Stimulated activated CD8-positive, alpha-beta memory T cell treated with anti-CD3 and anti-CD28 coated beads, Interleukin-15, amount 100 ng/mL, for 1 hour (primary cell): ENCODE measurements at places on chromosomes 1 and 21.

- no peak for DNase-seq
Observed at GRCh38 chr1:33007190-33008050, 29.3 kb downstream of the AK2 start.

DNA sequence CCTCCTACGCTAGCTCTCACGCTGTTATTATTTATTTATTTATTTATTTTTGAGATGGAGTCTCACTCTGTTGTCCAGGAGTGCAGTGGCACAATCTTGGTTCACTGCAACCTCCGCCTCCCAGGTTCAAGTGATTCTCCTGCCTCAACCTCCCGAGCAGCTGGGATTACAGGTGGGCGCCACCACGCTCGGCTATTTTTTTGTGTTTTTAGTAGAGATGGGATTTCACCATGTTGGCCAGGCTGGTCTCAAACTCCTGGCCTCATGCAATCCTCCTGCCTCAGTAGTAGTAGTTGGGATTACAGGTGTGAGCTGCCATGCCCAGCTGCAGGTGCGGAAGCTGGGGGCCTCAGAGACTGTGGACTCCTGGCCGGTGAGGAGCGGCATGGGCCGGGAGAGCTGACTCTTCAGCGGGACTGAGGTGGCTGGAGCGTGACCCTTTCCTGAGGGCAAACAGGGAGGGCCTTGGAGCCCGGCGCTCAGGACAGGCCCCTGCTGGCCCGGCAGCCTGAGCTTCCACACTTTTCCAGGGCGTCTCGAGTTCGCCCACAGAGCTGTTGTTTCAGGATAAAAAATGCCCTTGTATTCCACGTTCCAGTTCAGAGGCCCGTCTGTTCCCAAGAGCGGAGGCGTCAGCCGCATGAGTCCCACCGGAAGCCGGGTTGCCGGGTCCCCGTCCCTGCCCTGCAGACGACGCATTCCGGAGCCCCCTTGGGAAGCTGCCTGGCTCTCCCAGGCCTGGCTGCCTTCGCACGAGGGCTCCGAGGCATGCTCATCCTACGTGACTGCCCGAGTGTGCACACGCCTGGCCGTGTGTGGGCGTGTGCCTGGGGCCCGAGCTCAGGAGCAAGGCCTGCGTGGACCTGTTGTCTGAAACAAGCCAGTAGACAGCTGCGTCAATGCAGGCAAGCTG lies 126.2 kb downstream of the SIK1 start:
- DNase-seq, result no peak

GRCh38 chr1:35345439-35345981 lies 77.0 kb downstream of the ZMYM4 start:
- DNase-seq, result no peak

DNA sequence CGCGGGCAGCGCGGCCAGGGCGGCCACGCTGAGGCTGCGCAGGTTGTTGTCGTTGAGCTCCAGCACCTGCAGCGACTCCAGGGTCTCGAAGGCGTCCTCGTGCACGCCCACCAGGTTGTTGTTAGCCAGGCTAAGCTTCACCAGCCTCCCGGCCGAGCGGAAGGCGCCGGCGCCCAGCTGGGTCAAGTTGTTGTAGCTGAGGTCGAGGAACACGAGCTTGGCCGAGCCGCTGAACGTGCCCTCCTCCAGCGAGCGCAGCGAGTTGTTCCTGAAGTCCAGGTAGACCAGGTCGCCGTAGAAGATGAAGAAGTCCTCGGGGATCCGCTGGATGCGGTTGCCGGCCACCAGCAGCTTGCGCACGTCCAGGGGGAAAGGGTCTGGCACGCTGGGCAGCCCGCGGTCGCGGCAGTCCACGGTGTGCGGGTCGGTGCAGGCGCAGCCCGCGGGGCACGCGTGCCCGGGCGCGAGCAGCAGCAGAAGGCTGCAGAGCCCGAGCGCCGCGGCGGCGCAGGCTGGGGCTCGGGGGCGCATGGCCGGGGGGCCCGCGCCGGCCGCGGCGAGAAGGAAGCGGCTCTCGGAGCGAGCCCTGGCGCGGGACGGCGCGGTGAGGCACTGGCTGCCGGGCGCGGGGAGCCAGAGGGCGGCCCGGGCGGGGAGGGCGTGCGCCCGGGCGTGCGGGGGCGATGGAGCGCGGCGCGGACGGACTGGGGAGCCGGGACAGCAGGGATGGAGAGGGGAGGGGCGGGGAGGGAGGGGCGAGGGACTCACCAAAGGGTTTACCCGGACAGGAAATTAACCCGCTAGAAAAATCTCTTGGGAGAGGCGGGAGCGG lies 524 bp downstream of the LRRC38 start:
- no peak for DNase-seq

GRCh38 chr1:46557403-46557802 lies 6.0 kb upstream of the KNCN start:
- DNase-seq, result no peak

DNA sequence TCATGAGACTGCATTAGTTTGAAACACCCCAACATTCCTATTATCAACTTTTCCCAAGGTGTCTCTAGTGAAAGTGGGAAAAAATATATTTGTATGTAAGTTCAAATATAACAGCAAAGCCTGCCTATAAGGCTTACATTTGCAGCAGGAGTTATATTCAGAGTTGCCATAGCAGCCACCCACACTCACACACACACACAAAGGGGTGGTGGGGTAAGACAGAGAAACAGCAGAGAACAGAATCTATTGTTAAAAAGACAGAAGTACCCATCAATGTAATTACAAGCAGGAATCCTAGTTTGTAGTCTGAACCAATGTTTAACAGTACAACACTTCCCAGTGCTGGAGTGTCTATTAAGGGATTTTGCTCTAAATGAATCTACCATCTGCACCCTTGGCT lies 55.0 kb downstream of the PLPPR5 start:
- no peak for DNase-seq

DNA sequence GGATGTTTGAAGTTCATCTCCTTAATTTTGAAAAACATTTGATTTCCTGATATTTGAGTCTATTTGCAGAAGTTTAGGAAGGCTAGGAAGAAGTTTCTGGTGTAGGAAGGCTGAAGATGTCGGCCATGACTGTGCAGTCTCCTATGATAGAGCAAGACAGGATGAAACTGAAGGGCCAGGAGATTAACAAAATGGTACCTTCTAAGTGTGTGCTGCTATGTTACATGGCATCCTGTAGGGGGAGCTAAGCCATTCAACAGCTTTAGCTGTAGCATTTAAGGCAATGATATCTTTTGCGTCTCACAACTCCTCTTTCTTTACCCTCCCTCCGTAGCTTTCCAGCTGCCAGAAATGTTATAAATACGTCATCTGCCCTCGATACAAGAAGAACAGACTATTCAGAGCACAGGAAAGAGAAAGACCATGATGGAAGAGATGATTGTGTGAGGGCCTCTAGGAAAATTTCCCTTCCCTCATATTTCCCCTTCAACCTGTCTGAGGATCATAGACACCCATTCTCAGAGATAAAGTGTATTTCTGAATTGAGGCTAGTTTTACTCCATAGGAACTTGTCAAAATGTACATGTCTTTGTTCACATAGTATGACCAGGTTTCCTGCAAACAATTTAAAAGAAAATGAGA lies 61.1 kb downstream of the XCL1 start:
- no peak for DNase-seq

- no peak for DNase-seq
Observed at GRCh38 chr1:94422115-94422820, 4.1 kb downstream of the ABCD3 start.

GRCh38 chr1:98048244-98048643 lies 127.4 kb upstream of the DPYD start:
- DNase-seq, result peak; percentile 39

DNA sequence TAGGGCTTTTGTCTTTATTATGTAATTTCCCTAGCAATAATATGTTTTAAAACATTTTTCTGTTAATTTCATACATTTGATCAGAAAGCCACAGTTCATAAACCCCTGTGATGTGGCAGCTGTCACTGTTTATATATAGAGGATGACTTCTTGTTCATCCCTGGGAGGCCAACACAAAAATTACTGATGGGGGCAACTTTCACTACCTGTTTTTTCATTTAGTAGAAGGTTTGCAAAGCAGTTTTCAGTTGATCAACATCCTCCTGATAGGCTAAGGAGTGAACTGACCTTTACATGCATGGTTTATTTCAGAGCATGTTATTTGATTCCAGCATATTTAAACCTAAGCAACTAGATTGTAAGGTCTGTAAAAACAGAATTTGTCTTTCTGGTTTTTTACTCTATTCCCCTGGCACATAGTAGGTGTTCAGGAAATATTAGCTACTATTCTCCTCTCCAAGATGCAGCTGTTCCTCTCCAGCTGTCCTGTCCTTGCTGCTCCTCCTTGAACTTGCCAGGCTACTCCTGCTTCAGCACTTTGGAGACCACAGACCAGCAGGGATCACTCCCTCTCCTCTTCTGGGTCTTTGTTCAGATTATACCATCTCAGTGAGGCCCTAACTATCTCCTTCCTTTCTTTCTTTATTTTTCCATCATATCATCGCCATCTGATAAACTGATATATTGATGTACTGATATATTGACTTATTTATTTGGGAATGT lies 54.7 kb downstream of the ROR1 start:
- DNase-seq, result no peak

- no peak for DNase-seq
Observed at GRCh38 chr1:33473900-33474299, 1.5 kb downstream of the ZSCAN20 start.

GRCh38 chr1:52238887-52239707 lies 97.2 kb downstream of the ZFYVE9 start:
- DNase-seq, result no peak

- DNase-seq, result no peak
Observed at GRCh38 chr1:150235294-150235851, 539 bp downstream of the ANP32E start.

GRCh38 chr1:85047472-85048295 lies 616 bp downstream of the MCOLN3 start:
- DNase-seq, result no peak

DNA sequence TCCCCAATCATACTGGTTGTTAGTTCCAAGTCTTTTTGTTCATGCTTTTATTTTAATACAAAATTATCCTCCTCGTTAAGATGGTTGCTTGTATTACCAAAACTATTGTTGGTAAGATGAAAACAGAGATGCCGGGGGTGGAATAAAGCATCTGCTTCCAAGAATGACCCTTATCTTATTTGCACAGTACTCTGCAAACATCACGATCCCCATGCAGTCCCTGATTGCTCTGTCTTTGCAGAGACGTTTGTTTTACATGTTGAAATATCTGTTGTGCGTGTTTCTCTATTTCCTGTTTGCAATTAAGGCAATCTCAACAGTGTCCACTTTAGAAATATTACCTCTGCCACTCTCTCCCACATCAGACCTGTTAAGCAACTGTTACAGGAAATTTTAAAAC lies 141.3 kb upstream of the NCAM2 start:
- DNase-seq, result no peak

GRCh38 chr1:206921772-206922265 lies at the start of gene FCMR:
FCMR (minus strand) TSS chr1:206921941; CDS start chr1:206921854, 87 bp downstream.
- no peak for DNase-seq

- no peak for DNase-seq
Observed at GRCh38 chr1:14610761-14611160, 12.3 kb downstream of the KAZN start.

- DNase-seq, result no peak
Observed at GRCh38 chr1:155912056-155912536, 947 bp upstream of the RIT1 start.

- DNase-seq, result no peak
Observed at GRCh38 chr1:80274256-80274655, 1267.7 kb upstream of the ADGRL4 start.

DNA sequence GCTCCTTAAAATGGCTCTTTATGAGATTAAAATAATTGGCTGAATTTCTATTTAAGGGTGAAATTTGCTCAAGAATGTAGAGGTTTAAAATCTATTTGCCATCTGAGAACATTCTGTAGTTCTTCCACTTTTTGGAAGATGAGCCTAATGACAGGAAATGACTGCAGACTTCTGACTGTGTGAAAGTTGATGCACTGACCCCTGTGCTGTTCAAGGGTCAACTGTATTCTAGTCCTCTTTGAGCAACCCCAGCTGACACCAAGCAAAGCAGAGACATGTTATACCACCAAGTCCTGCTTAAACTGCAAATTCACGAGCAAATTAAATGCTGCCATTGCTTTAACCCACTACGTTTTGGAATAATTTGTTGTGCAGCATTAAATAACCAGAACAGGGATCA lies 26.6 kb downstream of the DDAH1 start:
- DNase-seq, result no peak

DNA sequence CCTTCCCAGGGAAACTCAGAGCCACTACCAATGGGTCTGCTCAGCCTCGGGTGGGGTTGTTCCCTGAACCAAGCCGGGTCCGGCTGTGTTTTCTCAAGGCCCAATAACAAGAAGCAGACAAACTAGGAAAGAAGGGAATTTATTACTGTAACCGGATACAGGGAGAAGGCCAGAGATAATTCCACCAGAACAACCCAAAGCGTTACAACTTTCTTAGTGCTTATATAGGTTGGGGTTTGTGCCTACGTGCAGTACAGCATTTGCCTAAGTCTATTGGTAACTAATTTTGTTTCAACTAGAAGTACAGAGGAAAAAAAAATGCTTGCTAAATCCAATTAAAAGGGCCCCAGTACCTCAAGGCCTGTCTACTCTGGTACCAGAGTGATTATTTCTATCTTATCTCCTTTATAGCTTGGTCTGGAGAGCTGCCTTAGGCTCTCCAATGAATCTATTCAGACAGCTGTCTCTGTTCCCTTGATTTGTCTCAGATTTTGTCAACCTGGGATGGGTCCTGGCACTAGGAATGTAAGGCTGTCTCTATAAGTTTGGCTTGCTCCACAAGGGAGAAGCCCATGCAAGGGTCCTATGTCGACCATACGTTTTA lies 57.3 kb upstream of the CCDC190 start:
- DNase-seq, result no peak

DNA sequence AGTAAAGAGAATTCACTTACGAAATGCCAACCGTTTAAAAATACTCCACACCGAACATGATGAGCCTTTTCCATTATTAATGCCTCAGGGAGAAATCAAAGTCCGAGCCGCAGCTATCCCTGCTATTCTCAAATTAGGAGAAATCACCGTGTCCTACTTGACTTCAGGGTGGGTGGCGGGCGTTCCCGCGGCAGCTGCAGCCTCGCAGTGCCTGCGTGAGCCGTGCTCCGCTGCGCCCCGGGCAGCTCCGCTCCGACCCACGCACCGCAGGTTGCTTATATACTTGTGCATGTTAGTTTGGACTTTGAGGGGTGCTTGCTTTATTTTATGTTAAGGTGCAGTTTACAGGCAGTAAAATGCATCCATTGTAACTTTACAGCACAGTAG lies 35.6 kb upstream of the PCBP3 start:
- DNase-seq, result no peak

GRCh38 chr1:24294228-24294672 lies 24.9 kb upstream of the GRHL3 start:
- no peak for DNase-seq

GRCh38 chr1:104648269-104648691 lies 898.6 kb downstream of the AMY1C start:
- DNase-seq, result no peak

GRCh38 chr1:5720936-5721335 lies 271.3 kb downstream of the NPHP4 start:
- no peak for DNase-seq

- no peak for DNase-seq
Observed at GRCh38 chr1:151840421-151840820, 801 bp upstream of the C2CD4D start.

GRCh38 chr1:230591678-230592077 lies 50.6 kb upstream of the COG2 start:
- no peak for DNase-seq

- no peak for DNase-seq
Observed at GRCh38 chr1:248891758-248892157, 14.3 kb upstream of the PGBD2 start.

GRCh38 chr1:56754708-56755479 lies 64.3 kb downstream of the FYB2 start:
- DNase-seq, result no peak

- no peak for DNase-seq
Observed at GRCh38 chr1:52904927-52905698, 16.4 kb downstream of the ECHDC2 start.
